Testis (tissue), 5 donors: ENCODE measurements at places on chromosomes 1 and 21.

DNA sequence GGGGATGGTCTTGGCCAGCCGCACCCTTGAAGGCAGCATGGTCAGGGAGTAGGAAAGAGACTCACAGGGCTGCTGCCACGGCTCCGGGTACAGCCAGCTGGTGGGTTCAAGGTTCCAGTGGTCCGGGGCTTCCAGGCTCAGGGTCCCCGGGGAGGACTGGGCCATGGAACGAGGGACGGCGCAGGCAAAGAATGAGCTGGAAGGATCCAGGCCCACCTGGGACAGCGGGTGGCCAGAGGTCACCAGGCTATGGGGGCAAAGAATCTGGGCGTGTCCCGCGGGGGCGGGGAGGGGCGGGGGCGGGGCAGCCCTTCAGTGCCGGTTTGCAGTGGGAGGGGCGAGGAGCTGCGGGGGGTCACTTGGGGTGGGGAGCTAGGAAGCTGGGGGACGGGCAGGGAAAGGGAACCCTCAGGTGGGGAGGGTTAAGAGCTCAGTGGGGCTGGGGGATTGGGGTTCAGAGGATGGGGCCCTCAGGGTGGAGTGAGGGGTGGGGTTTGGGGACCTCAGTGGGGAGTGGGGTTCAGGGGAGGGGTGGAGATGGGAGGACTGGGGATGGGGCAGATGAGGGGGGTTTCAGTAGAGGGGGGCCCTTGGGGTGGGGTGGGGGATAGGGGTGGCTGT, at the start of gene DNMT3L:
TSS of gene DNMT3L (minus strand) at position 223 of the 621 bp plus-strand sequence. CDS start 638 bp downstream, outside the sequence.
- DNase-seq = no peak

DNA sequence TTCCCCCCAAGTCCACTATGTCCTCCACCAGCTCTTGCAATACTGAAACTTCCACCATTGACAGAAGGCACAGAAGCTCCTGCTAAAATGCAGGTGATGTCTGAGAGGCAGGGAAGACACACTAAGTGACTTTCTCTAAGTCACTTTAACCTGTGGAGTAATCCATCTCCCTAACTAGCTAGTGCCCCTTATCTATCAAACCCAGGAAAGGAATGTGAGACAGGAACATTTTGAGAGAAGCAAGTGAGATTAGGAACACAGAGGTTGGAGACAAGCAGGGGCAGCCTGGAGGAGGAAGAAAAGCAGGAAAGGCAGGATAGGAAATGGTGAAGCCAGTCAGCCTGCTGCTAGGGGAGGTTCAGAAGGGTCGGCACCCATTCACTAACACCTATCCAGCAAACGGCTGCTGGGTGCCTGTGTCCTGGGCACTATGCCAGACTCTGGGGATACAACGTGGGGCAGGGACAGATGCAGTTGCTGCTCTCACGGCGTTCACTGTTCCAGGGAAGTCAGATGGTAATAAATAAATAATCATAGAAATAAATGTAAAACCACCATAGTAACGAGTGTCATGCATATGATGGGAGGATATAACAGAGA, 7.0 kb downstream of the GPA33 start:
- no peak for DNase-seq

DNA sequence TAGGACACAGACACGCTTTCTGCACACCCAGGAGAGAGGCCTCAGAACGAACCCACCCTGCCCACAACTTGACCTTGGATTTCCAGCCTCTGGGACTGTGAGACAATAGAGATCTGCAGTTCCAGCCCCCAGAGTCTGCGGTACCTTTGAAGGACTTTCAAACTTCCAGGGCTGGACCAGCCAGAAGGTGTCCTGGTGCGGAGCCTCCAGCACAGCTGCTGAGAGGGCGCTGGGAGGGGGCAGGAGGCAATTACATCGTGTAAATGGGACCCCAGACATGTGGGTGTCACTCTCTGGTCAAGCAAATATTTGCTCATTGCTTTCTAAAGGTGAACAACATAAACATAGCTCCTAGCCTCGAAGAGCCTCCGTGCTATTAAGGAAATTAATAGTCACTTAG, 58.7 kb upstream of the ACTRT2 start:
- no peak for DNase-seq

- DNase-seq = peak; percentile 51
These were observed 36.9 kb upstream of the IFI16 start for GRCh38 chr1:158972841-158973240.

DNA sequence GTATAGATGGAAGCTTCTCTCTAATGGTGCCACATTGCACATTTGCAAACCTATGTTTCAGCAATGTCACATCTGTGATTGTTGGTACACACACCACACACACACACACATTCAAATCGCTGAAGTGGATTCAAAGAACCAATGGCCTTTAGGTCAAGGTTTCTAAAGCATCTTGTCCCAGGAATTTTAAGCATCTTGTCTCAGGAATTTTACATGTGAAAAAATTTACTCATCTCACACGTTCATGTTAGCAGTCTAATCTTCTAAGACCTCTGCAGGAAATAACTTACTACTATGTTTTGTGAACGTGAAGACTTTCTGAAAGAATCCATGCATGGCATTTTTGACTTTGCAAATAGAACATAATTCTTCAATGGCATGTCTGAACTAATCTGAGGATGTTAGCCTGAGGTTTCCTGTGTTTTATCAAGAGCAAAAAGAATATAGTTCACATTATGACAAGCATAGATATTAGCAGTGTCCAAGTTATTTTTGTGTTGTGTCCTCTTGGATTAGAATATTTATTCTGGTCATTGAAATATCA, 125.1 kb downstream of the CYYR1 start:
- DNase-seq = no peak

- DNase-seq = no peak
These were observed 16.4 kb downstream of the FOXJ3 start for GRCh38 chr1:42318601-42319000.

- peak; percentile 80 for DNase-seq
These were observed 820 bp upstream of the TTF2 start for GRCh38 chr1:117059334-117059677.

GRCh38 chr21:46459356-46460112, 843 bp downstream of the DIP2A start:
- DNase-seq = peak; percentile 57

DNA sequence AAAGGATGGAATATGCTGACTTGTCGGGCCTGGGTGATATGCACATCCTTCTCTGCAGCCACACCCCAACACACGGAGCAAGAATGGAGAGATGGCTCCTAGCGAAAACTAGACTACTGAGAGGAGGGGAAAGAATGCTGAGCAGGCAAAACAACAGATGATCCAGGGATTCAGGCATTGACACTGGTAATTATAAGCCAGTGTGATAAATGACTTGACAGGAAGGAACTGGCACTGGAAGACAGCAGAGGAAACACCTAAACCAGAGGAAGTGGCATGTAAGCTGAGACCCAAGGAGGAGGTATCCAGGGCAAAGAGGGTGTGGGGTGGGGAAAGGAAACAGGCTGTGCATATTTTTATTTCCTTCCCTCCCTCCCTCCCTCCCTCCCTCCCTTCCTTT, 31.7 kb upstream of the KHDRBS1 start:
- DNase-seq = no peak

DNA sequence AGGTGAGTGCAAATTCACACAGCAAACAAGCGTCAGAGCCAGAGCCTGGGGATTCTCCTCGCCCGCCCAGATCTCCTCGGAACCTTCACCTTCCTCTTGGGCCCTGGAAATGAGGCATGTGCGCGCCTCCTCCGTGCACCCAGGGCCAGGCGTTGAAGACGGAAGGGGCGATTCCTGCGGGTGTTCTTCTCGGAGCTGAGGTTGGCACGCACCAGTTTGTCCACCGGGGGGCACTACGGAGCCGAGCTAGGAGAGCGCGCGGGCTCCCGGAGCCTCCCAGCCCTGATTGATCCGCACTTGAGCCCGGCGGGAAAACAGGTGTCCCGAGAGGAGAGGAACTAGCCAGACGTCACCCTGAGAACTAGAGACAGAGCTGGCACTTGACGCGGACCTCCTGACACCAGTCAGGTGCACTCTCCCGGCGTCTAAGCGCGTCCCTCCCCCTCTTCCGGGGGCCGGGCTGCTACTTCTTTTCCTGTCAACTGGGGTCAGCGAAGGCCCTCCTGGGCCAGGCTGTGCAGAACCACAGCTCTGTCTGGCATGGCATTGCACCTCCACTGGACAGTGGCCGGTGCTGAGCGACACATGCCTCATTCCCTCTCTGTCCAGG, 18.3 kb upstream of the SERINC2 start:
- peak; percentile 91 for DNase-seq

DNA sequence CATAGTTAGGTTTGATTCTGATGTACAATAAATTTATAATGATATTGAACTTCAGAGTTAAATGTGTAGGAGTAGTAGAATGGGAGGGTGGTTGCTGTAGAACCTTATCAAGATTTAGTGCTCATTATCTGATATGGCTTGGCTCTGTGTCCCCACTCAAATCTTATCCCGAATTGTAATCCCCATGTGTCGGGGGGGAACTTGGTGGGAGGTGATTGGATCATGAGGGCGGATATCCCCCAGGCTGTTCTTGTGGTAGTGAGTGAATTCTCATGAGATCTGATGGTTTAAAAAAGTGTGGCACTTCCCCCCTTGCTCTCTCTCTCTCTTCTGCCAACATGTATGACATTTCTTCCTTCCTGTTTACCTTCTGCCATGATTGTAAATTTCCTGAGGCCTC, 265.5 kb downstream of the GRIK1 start:
- no peak for DNase-seq

DNA sequence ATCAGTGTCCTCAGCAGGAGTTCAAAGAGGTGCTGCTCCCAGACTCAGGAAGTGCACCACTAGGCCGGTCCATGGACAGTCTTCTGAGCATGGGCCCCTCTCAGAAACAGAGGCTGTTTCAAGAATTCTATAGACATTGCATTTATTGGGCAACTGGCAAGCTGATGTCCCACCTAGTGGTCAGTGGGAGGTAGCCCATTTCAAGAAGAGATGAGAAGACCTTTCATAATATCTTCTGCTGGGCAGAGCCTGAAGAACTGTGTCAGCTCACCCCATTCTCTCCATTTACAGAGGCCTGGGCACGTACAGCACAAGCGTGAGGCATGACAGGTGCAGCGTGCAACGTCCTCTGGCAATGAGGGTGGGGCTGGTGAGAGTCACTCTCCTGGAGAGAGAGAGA, 216.0 kb downstream of the DYRK1A start:
- DNase-seq = peak; percentile 69

DNA sequence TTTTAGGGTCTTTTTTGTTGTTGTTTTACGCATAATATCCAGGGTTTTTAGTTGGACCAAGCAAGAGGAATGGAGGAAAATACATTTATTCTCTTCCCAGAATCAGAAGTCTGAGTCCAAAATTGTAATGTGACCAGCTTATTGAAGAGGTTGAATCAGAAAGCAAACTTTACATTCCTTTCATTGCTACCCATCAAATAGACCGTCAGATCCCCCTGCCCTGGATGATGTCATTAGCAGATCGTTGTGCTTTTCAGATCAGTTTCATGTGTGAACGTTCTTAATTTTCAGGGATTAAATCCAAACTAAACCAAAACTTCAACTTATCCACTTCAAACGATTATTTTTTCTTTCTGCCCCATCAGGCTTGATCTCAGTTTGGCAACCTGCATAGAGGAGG, 85.7 kb upstream of the NGF start:
- no peak for DNase-seq

- no peak for DNase-seq
These were observed 634.0 kb downstream of the SMYD3 start for GRCh38 chr1:245873068-245873467.

DNA sequence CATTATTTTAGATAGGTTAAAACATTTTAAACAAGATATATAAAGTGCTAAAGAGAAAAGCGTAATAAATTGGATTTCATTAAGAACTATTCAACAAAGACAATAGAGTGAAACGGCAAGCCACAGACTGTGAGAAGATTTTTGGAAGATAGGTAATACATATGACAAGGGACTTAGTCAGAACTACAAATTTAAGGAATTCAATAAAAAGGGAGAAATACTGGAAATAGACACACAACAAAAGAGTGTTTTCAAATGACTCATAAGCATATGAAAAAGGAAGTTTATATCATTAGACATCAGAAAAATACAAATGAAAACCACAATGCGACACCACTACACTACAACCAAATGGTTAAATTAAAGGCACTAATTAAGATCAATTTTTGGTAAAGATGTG, 90.5 kb downstream of the GDAP2 start:
- DNase-seq = no peak

DNA sequence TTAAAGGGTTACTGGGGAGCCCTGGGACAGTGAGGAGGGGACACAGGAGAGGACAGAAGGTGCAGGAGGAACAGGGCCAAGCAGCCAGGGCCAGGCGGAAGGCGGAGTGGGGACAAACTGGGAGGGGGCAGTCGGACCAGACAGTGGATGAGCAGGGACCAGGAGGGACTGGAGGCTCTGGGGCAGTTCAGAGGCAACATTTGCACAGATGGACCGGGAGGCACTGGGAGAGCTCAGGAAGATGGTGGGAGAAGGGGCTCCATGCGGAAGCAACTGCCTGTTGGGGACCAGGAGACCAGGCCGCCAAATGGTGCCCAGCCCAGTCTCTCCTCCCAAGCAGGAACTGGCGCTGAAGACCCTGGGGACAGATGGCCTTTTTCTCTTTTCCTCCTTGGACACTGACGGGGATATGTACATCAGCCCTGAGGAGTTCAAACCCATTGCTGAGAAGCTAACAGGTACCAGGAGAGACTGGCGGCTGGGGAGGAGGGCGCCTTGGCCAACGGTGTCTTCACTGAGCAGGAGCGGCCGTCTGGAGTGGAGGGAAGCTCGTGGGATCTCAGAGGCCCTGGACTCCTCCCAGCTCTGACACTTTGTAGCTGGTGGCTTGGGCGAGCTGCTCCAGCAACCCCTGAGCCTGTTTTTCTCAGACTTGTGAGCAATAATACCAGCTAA, 847 bp downstream of the SELENON start:
- peak; percentile 30 for DNase-seq

DNA sequence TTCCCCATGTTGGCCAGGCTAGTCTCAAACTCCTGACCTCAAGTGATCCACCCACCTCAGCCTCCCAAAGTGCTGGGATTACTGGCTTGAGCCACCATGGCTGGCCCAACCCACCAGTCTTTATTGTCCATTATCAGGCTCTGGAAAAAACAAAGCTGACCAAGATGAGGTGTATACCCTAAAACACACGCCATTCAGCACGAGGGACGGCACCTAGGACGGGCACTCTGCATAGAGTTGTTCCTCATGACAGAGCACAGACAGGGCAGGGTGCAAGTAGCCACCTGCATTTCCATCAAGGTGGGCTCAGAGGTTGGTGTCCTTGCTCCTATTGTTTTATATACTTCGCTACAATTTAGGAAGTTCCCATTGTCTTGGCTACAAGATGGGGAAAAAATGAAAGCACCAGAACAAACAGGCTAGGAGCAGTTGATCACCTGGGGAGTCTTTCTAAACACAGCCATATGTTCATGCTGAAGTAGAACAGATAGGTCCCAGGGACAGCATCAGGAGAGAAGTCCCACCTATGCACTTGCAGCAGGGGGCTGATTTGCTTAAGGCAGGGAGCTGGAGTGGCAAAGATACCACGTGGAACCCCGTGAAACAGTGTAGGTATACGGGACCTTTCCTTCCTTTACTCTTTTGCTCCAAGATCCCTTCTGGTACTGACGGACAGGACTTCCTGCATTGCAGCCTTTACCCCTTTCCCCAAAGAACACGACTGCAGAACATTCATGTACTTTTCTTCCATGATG, 4.5 kb downstream of the KRTCAP2 start:
- no peak for DNase-seq
